ENCODE measurements at places on chromosomes 5 and 9.

DNA sequence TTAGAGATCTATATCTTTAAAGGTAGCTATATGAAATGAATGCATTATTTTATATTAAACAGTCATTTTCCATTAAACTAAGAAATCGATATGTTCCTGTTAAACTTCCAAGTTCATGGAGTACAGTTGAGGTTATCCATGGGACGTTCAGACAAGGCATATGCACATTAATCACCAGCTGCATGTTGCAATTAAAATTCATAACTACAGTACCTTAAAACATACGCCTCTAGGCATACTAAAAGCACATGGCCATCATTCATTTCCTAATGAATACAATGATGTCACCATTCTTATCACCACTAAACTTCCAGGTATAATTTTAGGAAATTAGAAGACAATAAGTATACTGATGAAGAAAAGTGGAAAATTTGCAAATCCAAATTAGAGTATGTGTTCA, 174.3 kb downstream of the CDH12 start:
- DNase-seq, result no peak

- DNase-seq, result no peak
Measured at GRCh38 chr9:15541872-15542271, 11.0 kb upstream of the CCDC171 start.

DNA sequence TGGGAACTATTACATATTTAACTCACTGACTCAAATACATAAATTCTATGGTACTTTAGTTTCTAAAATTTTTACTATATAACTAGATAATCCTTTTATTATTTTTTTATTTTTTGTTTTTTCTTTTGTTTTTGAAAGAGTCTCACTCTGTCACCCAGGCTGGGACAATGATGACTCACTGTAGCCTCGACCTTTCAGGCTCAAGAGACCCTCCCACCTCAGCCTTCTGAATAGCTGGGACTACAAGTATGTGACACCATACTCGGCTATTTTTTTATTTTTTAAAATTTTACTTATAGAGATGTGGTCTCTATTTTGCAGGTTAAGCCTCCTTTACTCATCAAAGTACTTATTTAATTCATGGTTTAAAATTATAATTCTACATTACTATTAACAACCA, 92.2 kb upstream of the SLCO4C1 start:
- DNase-seq, result no peak

- DNase-seq, result no peak
Measured at GRCh38 chr9:77019926-77020412, 514 bp downstream of the FOXB2 start.

- DNase-seq, result no peak
Measured at GRCh38 chr5:29963956-29964355, 1229.5 kb upstream of the CDH6 start.

GRCh38 chr9:19788614-19789271, at the start of gene SLC24A2:
Gene SLC24A2 (minus strand): TSS chr9:19789037.
- no peak for DNase-seq

- no peak for DNase-seq
Measured at GRCh38 chr9:130860458-130861316, 25.6 kb downstream of the ABL1 start.

DNA sequence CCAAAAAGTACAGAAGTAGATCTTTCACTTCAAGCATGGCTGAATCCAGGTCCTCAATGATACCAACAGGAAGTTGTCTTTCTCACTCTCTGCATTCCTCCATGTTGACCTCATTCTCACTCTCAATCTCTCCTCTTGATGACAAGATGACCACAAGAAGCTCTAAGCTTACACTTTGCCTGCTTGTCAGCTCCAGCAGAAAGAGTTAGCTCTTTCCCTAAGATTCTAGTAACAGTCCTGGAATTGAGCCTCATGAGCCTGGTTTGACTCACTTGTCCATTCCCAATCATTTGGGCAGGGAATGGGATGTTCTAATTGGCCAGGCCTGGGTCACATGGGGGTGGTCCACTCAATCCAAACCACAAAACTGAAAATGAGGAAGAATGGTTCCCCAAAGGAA, 3.3 kb upstream of the CLTA start:
- DNase-seq, result no peak

DNA sequence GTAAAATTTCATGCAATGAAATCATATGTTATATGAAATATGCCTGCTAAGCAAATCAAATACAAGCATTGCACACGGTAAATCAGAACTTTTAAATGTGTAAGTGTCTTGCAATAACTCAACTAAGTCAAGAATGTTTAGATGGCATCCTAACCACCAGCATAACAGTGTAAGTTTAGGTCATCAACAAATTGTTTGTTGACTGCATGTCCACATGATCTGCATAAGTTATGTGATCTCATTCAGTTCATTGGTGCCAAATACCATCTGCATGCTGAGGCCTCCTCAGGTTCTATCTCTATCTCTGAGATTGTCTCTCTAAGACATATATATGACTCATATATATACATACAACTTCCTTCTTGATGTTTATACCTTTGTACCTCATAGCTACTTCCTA, 159.6 kb upstream of the STK32A start:
- DNase-seq, result no peak

GRCh38 chr5:115309751-115310370, 13.4 kb upstream of the CCDC112 start:
- no peak for DNase-seq

DNA sequence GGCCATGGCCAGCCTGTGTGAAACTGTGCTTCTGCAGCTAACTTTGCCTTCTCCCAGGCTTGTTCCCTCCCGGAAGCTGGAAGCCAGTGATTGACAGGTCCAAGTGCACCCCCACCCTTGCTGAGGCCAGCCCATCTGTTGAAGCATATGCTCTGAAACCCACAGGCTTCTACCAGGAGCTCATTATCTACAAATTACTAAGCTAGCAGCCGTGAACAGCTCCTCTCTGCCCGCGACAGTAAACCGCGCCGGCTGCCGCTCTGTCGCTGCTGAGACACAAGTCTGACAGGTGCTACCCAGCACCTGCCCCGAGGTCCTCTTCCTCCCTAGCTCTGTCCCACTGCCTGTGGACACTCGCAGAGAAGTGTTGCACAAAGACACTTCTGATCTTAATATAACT, 490.9 kb downstream of the GADD45G start:
- DNase-seq, result no peak

GRCh38 chr5:36740259-36740898, 134.0 kb downstream of the SLC1A3 start:
- no peak for DNase-seq

DNA sequence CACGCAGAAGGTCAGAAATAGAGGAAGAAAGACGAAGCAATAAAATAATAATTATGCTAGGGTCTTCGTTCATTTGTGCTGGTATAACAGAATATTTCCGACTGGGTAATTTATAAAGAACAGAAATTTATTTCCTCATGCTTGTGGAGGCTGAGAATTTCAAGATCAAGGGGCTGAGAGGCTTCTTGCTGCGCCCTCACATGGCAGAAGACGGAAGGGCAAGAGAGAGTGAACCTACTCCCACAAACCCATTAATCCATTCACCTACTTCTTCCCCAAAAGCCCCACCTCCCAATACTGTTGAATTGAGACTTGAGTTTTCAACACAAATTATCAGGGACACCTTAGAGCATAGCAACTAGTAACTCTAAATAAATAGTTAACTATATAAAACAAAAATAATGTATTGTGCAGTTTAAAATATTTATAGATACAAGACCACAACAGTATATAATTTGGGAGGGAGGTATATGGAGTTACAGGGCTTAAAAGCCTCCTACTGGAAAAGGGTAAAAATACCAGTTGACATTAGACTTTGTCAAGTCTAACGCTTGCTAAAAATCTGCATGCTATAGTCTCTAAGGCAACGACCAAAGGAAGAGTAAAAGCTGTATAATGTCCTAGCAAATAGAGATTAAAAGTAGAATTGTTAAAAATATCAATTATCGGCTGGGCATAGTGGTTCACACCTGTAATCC, 40.3 kb upstream of the NAA35 start:
- DNase-seq, result no peak

- no peak for DNase-seq
Measured at GRCh38 chr9:133322701-133323100, 13.3 kb downstream of the SURF6 start.

- DNase-seq, result no peak
Measured at GRCh38 chr9:110013064-110013463, 194.9 kb downstream of the C9orf152 start.

DNA sequence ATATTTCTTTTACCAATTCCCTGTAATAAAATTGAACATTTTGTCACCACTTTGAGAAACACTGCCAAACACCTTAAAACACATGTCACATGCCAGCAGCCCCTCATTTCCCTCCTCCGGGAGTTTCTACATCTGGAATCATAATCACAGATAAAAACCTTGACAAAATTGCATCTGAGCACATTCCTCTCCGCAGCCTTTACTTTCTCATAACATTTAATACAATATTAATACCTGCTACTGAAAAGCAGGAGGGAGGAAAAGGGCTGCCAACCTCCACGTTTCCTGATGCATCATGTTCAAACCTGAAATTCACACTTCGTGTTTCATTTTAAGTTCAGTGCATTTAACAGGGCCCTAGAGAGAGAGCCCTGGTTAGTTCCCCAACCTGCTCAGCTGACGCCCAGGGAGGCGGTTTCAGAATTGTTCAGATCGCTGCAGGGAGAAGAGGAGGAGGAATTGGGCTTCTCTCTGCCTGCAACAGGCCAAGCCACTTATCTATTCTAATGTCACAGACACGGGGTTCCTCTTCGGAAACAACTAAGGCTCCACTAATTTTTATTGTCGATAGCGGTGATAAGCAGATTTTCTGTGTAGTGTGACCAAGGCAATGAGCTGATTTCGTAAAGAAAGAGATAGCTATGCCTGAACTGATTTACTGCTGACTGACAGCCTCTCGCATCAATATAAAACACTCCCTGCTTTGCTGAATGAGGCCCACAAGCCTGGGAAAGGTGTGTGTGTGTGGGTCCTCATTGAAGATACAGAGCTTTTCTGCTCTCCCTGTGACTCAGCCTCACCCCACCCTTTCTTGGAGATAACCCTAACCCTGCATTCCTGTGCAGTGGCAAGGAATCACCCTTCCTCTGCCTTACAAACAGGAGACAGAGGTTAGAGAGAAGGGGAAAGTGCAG, 4.9 kb upstream of the LHX2 start:
- no peak for DNase-seq

GRCh38 chr5:96203761-96204160, 229.3 kb downstream of the PCSK1 start:
- DNase-seq, result no peak

GRCh38 chr9:77954013-77954665, 77.5 kb downstream of the GNAQ start:
- DNase-seq, result no peak

DNA sequence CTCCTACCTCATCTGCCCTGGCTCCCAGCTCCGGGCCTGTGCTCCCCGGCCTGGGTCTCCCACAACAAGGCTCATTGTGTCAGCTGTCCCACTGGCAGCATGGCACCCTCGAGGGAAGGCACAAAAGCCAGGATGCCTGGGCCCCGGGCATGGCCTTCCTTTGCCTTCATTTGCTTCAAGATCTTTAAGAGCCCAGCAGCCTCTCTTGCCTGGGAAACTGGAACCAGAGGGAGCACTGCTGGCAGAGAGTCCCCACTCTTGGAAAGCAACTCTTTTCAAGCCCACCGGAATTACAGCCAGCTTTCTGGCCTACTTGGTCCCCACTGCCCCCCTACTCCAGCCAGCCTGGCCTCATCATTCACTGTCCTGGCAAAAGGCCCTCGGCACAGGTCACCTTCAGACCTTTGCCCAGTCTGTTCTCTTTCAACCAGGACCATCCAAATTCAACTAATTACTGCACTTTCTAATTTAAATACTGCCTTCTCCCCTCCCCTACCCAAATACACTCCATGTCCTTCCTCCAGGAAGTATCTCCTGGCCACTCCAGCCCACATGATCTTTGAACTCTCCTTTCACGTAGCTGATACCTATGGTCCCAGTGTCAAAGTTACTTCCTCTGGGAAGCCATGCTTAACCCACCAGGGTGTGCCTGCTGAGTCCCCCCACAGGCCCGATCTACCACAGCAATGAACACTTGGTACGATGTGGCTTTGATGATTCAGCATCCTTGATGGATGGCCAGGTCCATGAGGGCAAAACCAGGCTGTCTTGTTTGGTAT, 8.9 kb downstream of the ZER1 start:
- no peak for DNase-seq

- no peak for DNase-seq
Measured at GRCh38 chr9:80605793-80606192, 1034.0 kb downstream of the TLE4 start.

- DNase-seq, result no peak
Measured at GRCh38 chr5:173454736-173455598, 126.8 kb upstream of the STC2 start.

DNA sequence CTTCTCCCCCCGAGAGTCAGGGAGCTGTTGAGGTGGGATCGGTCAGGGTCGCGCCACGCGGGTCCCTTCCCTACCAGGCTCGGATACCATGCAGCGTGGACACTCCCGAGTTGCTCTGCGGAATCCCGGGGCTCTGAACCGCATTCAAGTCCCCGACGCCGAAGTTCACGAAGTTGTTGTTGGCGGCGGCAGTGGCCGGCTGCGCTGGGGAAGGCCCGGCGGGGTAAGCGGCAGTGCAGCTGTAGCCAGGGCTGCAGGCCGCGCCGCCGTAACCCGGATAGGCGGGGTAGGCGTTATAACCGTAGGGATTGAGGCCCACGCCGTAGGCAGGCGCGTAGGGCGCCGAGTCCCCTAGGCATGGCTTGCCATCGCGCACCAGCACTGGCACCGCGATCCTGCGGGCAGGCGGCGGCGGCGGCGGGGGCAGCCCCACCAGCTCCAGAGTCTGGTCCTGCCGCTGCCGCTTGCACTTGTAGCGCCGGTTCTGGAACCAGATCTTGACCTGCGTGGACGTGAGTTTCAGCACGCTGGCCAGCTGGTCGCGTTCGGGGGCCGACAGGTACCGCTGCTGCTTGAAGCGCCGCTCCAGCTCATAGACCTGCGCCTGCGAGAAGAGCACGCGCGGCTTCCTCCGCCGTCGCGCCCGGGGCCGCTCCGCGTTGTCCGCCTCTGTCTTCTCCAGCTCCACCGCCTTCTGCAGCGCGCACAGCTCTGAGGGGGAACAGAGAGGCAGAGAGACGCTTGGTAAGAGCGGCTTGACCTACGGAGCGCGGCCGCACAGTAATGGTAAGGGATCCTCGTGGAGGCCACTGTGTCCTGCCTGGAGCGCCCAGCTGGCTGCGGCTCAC, 2.3 kb downstream of the NKX2-5 start:
- DNase-seq, result no peak

- no peak for DNase-seq
Measured at GRCh38 chr5:67246108-67246507, 49.5 kb upstream of the CD180 start.

GRCh38 chr5:77077829-77078176, 9.3 kb downstream of the ZBED3 start:
- DNase-seq, result no peak

DNA sequence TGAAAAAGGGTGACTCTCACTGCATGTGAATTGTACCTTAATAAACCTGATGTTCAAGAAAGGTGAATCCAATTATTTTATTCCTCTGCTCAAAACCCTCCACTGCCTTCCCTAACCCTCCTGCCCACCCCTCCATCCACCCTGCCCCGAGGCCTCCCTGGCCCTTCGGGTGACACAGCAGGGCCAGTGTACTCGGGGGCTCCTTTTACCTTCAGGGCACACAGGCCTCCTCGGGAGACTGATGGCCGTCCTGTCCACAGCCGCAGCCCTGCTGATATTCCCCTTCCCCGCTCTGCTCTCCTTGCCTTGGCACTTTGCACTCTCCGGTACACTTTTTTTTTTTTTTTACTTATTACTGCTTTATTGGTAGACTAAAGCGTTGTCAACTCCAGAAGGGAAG, 234.0 kb downstream of the CACNA1B start:
- no peak for DNase-seq

GRCh38 chr9:4238522-4238921, 61.3 kb downstream of the GLIS3 start:
- no peak for DNase-seq
